ENCODE measurements at places on chromosomes 1 and 21. TPM values are rescaled to one million over a fixed set of nuclear protein-coding genes. Genes with fewer than 3 reads are reported as not detected.

Gene C1orf105
- total RNA-seq = 0.24 TPM

Gene TFF2
- total RNA-seq = not detected

Gene RGS13
- not detected for total RNA-seq

Gene SYT14
- not detected for total RNA-seq

Gene RAD54L
- 33.0 TPM for total RNA-seq

Gene MIXL1
- total RNA-seq = not detected

Gene SEMA6C
- 3.8 TPM for total RNA-seq

Measured in activated naive CD4-positive, alpha-beta T cell treated with anti-CD3 and anti-CD28 coated beads, Interleukin-2, amount 10 ng/mL, durations not matched to agents 5 hours and 36 hours (primary cell).